ENCODE measurements at places on chromosomes 5 and 9. TPM values are rescaled to one million over a fixed set of nuclear protein-coding genes. Genes with fewer than 3 reads are reported as not detected.

Gene GARIN3
- 0.18 TPM for total RNA-seq

Gene CCDC187
- not detected for total RNA-seq

Gene SIT1
- 21.8 TPM for total RNA-seq

Gene NR4A3
- 24.9 TPM for total RNA-seq

Gene TNPO1
- 166 TPM for total RNA-seq

Gene ARHGEF39
- 1.2 TPM for total RNA-seq

Gene NUTM2F
- not detected for total RNA-seq

Gene CCDC152
- total RNA-seq, result 11.6 TPM

Gene GRM6
- total RNA-seq, result not detected

Gene FSTL4
- 1.7 TPM for total RNA-seq

Gene SPATA6L
- 0.30 TPM for total RNA-seq

Gene APBA1
- 0.11 TPM for total RNA-seq

Gene LCN9
- total RNA-seq, result not detected

Gene IL13
- 56.8 TPM for total RNA-seq

Gene RFK
- 18.6 TPM for total RNA-seq

Gene RANBP17
- total RNA-seq, result not detected

Gene LPAR1
- total RNA-seq, result 0.15 TPM

Gene ESM1
- total RNA-seq, result 0.18 TPM

Gene TLX3
- not detected for total RNA-seq

Gene DOK3
- 8.7 TPM for total RNA-seq

Gene KIAA1958
- total RNA-seq, result 6.7 TPM

Gene ARSI
- total RNA-seq, result not detected

Gene PCDHGA9
- total RNA-seq, result 0.13 TPM

Gene FRRS1L
- total RNA-seq, result not detected

Gene TMC1
- not detected for total RNA-seq

Gene IFNA13
- not detected for total RNA-seq

Gene LHX3
- total RNA-seq, result not detected

Gene TSC1
- 23.6 TPM for total RNA-seq

Gene GADD45G
- total RNA-seq, result 16.7 TPM

Gene TLE1
- 0.49 TPM for total RNA-seq

Gene MAST4
- total RNA-seq, result 16.5 TPM

Gene ARID3C
- not detected for total RNA-seq

Gene SLCO6A1
- not detected for total RNA-seq

Gene STPG3
- total RNA-seq, result not detected

Gene C9orf153
- total RNA-seq, result 0.73 TPM

Gene STKLD1
- 0.16 TPM for total RNA-seq

Gene PCDHB1
- not detected for total RNA-seq

Gene IRX1
- not detected for total RNA-seq

Gene BAAT
- total RNA-seq, result 0.16 TPM

Gene PCSK1
- not detected for total RNA-seq

Gene MYMK
- not detected for total RNA-seq

Gene PCDHB5
- total RNA-seq, result not detected

Gene BTNL3
- total RNA-seq, result not detected

All from activated T-cell treated with anti-CD3 and anti-CD28 coated beads, Interleukin-2, amount 50 U/mL, for 4 hours (primary cell).